ENCODE measurements at places on chromosomes 16 and 17. TPM values are rescaled to one million over a fixed set of nuclear protein-coding genes. Genes with fewer than 3 reads are reported as not detected.

DNA sequence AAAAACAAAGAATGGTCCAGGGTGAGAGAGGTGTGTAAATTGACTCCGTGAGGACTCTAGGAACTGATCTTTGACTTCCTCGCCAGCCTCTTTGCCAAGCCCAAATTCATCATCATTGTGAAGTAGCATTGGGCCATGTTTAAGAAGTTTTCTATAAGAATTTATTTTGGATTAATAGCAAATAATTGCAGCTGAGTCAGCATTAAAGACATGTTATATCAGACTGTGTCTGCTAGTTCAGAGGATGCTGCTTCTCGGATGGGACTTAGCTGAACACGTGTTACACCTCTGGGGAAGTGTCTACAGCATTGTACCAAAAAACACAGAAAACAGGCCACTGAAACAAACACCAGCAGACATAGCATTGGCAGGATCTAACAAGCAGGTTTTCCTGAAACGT, 366.6 kb downstream of the CDH13 start:
- no peak overlapping the region for H3K4me3 ChIP-seq
- no peak for DNase-seq
- H3K36me3 ChIP-seq, result no peaks in the 10 kb centered on the region
- no peak overlapping the region for H3K27ac ChIP-seq

DNA sequence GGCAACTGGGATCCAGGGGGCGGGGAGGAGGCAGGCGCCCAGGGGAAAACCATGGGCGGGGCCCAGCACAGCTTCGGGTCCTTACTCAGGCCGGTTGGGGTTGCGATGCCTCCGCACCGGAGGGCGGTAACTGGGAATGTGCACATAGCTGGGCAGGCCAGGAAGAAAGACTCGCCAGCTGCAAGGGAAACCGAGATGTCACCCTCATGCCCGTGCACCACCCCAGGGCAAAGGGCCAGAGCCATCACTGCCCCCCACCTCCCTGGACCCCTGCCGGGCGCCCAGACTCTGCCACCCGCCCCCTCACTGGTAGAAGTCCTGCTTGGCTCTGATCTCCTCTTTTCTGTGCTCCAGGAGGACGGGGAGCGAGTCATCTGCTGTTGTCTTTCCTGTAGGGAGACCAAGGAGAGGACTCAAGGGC, 6.7 kb downstream of the ALOX12B start:
- no peak overlapping the region for H3K4me3 ChIP-seq
- H3K36me3 ChIP-seq, result no peaks in the 10 kb centered on the region
- DNase-seq, result peak; percentile 41
- no peak overlapping the region for H3K27ac ChIP-seq
- H3K4me1 ChIP-seq, result peaks cover 6% of the 10 kb centered on the region

GRCh38 chr16:56729735-56730662, at the start of gene NUP93:
Gene NUP93 (plus strand): TSS chr16:56730129. CDS start chr16:56748248, 18,119 bp downstream.
- H3K4me3 ChIP-seq, result peak within 1 kb of the TSS; percentile 95
- peak within 1 kb of the TSS; percentile 58 for H3K27ac ChIP-seq
- peak; percentile 94 for DNase-seq
- no peaks in the 10 kb centered on the region for H3K27me3 ChIP-seq
- no peaks in the 10 kb centered on the region for H3K36me3 ChIP-seq

DNA sequence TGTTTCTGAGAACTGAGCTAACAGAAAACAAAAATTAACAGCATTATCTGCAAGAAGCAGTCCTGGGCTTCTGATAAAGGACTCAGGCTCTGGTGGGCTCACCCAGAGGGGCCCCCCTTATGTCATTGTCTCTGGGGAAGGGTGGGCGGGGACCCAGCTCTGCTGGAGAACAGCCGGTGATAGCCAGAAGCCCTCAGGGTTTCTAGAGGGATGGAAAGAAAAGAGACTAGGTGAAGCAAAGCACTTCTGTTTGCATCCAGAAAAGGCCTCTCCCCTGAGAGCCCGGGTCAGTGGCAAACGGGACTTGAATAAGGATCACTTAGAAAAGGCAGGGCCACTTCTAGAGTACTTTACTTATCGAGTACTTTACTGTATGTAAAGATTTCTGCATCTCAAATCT, 7.0 kb upstream of the CDC42EP4 start:
- H3K27ac ChIP-seq, result no peak overlapping the region
- no peaks in the 10 kb centered on the region for H3K36me3 ChIP-seq
- H3K27me3 ChIP-seq, result no peaks in the 10 kb centered on the region
- no peak for DNase-seq

Gene TMEM235
- not detected for total RNA-seq

GRCh38 chr16:82108774-82109173, 61.2 kb downstream of the MPHOSPH6 start:
- no peaks in the 10 kb centered on the region for H3K27me3 ChIP-seq
- no peak overlapping the region for H3K27ac ChIP-seq
- no peak overlapping the region for H3K4me3 ChIP-seq
- no peaks in the 10 kb centered on the region for H3K4me1 ChIP-seq

- H3K27ac ChIP-seq, result peak overlapping the region; percentile 47
- H3K36me3 ChIP-seq, result no peaks in the 10 kb centered on the region
- H3K27me3 ChIP-seq, result no peaks in the 10 kb centered on the region
- H3K4me1 ChIP-seq, result no peaks in the 10 kb centered on the region
- no peak overlapping the region for H3K4me3 ChIP-seq
- DNase-seq, result peak; percentile 71
These were observed 12.8 kb downstream of the PIMREG start for GRCh38 chr17:6456914-6457687.

Gene LPO
- not detected for total RNA-seq

Gene UNKL
- 11.8 TPM for total RNA-seq

GRCh38 chr17:68707031-68707430, 105.9 kb upstream of the FAM20A start:
- no peak overlapping the region for H3K27ac ChIP-seq
- H3K36me3 ChIP-seq, result no peaks in the 10 kb centered on the region
- no peaks in the 10 kb centered on the region for H3K27me3 ChIP-seq
- H3K4me1 ChIP-seq, result no peaks in the 10 kb centered on the region
- no peak overlapping the region for H3K4me3 ChIP-seq

GRCh38 chr16:66367968-66368891, 1.7 kb downstream of the CDH5 start:
- H3K27me3 ChIP-seq, result no peaks in the 10 kb centered on the region
- H3K36me3 ChIP-seq, result no peaks in the 10 kb centered on the region
- H3K27ac ChIP-seq, result peak overlapping the region; percentile 7
- no peak overlapping the region for H3K4me3 ChIP-seq
- DNase-seq, result no peak

Gene PIK3R5
- 2.5 TPM for total RNA-seq

GRCh38 chr17:77556383-77557061, 402.0 kb upstream of the TNRC6C start:
- no peak overlapping the region for H3K4me3 ChIP-seq
- no peaks in the 10 kb centered on the region for H3K4me1 ChIP-seq
- no peaks in the 10 kb centered on the region for H3K27me3 ChIP-seq
- no peaks in the 10 kb centered on the region for H3K36me3 ChIP-seq

GRCh38 chr16:86404678-86405077, 105.6 kb upstream of the FOXF1 start:
- H3K4me3 ChIP-seq, result no peak overlapping the region
- H3K4me1 ChIP-seq, result no peaks in the 10 kb centered on the region
- no peaks in the 10 kb centered on the region for H3K36me3 ChIP-seq
- H3K27me3 ChIP-seq, result no peaks in the 10 kb centered on the region

Gene PLCG2
- total RNA-seq, result 9.6 TPM

Gene ABCA10
- 1.8 TPM for total RNA-seq

Gene SNTB2
- total RNA-seq, result 34.8 TPM

Gene USP43
- total RNA-seq, result 15.6 TPM

DNA sequence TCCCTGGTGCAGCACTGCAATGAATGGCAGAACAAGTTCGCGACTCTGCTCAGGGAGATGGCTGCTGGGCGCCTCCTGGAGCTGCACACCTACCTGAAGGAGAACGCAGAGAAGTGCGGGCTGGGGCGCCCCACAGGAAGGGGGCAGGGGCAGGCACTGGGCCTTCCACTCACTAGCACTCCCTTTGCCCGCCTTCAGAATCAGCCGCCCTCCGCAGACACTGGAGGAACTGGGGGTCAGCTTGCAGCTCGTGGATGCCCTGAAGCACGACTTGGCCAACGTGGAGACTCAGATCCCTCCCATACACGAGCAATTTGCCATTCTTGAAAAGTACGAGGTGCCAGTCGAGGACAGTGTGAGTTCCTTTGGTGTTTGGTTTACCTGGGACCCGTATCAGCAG, 46.4 kb downstream of the DNAH2 start:
- no peaks in the 10 kb centered on the region for H3K36me3 ChIP-seq
- DNase-seq, result no peak
- H3K4me1 ChIP-seq, result no peaks in the 10 kb centered on the region

GRCh38 chr17:75412455-75413317, 7.2 kb upstream of the GRB2 start:
- no peaks in the 10 kb centered on the region for H3K36me3 ChIP-seq
- H3K27me3 ChIP-seq, result no peaks in the 10 kb centered on the region
- H3K27ac ChIP-seq, result no peak overlapping the region
- H3K4me3 ChIP-seq, result no peak overlapping the region

Gene ZFPM1
- total RNA-seq, result 6.6 TPM

GRCh38 chr16:8572919-8573724, 17.2 kb downstream of the TMEM114 start:
- no peaks in the 10 kb centered on the region for H3K27me3 ChIP-seq
- no peak overlapping the region for H3K27ac ChIP-seq
- H3K4me3 ChIP-seq, result no peak overlapping the region

Gene SHISA9
- 0.74 TPM for total RNA-seq

Gene UNC45B
- not detected for total RNA-seq

Gene TMC7
- 10.6 TPM for total RNA-seq

GRCh38 chr17:7982666-7983065, 19.7 kb upstream of the GUCY2D start:
- no peak for DNase-seq
- H3K27me3 ChIP-seq, result no peaks in the 10 kb centered on the region
- no peak overlapping the region for H3K4me3 ChIP-seq
- no peaks in the 10 kb centered on the region for H3K4me1 ChIP-seq

Gene HOXB1
- not detected for total RNA-seq

DNA sequence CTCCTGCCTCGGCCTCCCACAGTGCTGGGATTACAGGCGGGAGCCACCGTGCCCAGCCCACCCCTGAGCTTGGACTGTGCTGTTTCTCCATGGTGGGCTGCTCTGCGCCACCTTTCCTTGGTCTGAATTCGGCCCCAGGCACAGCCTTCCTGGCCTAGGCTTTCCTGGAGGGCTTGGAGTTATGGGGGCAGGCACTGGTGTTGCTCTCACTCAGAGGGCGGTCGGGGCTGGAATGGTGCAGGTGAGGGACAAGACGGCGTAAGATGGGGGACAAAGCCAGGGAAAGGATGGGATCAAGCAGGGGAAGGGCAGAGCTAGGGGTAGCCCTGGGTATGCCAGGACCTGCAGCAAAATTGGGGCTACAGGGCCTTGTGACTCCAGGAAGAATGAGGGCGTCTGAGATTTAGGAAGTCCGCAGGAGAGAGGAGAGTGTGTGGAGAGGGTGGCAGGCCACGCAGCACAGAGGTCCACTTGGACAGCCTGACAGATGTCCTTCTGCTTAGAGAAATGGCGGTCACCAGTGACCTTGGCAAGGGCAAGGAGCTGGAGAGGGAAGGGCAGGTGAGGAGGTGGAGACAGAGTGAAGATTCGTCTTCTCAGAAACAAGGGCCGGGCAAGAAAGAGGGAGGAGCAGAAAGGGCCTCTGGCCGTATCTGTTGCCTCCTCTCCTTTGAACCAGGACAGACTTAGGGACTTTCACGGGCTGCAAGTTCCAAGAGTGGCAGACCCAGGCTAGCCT, 1.6 kb upstream of the ATP6V0C start:
- no peaks in the 10 kb centered on the region for H3K36me3 ChIP-seq
- DNase-seq, result no peak
- peaks cover 12% of the 10 kb centered on the region for H3K4me1 ChIP-seq
- no peak overlapping the region for H3K4me3 ChIP-seq

Gene GFAP
- not detected for total RNA-seq

- H3K27me3 ChIP-seq, result no peaks in the 10 kb centered on the region
- no peaks in the 10 kb centered on the region for H3K4me1 ChIP-seq
- H3K27ac ChIP-seq, result no peak overlapping the region
These were observed 22.3 kb downstream of the ADGRG5 start for GRCh38 chr16:57564571-57565270.

Gene NLE1
- total RNA-seq, result 18.5 TPM

Gene KRTAP3-1
- not detected for total RNA-seq

Gene ABCA8
- total RNA-seq, result 9.7 TPM

DNA sequence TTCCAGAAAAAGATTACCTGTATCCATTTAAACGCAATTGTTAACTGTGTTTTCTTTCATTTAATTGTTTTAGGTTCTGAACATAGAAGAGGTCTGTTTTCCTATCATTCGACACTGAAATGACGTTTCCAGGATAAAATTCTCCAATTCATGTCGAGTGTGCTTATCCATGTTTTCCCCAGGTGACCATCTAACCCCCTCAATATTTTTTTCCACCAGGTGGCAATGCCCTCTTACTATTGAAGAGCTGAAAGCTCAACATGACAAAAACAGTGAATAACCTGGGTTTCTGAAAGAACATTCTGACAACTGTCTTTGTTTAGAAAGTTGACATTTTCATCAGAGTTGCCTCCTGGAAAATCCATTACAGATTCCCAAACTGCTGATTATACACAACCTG, 948.7 kb downstream of the KCNJ2 start:
- H3K27me3 ChIP-seq, result no peaks in the 10 kb centered on the region
- H3K4me3 ChIP-seq, result no peak overlapping the region
- no peak overlapping the region for H3K27ac ChIP-seq
- H3K36me3 ChIP-seq, result no peaks in the 10 kb centered on the region

DNA sequence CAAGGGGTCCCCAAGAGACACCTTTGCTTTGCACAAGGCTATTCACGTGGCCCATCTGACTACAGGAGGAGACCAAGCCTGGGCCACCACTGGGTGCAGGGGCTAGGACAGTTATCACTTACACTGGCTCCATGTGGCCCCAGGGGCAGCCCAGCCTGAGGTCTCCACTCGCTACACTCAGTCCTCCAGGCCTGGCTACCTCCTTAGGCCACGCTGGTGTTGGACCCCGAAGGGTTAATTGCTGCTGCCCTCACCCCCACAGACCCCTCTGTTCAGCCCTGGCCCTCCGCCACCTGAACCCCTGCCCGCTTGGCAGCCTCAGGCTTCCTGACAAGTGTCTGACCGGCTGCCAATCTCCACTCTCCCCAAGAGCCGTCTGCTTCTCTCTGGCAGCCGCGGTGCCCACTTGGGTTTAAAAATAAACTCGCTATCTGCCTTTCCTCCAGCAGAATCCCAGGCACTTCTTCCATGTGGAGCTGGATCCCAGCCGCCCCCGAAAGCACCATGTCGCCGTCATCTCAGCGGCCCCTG, 27.8 kb downstream of the ADAM11 start:
- H3K27me3 ChIP-seq, result no peaks in the 10 kb centered on the region
- H3K4me1 ChIP-seq, result no peaks in the 10 kb centered on the region
- DNase-seq, result peak; percentile 12
- no peak overlapping the region for H3K27ac ChIP-seq
- H3K4me3 ChIP-seq, result no peak overlapping the region
- H3K36me3 ChIP-seq, result no peaks in the 10 kb centered on the region

Data from colonic mucosa (tissue), 4 donors.